Articular chondrocyte of knee joint (primary cell): ENCODE measurements at places on chromosomes 3 and 15. TPM values are rescaled to one million over a fixed set of nuclear protein-coding genes. Genes with fewer than 3 reads are reported as not detected.

IL16 gene
- total RNA-seq, result 8.1 and 12.1 TPM in 2 replicates

APOD gene
- 0.91 and 2.8 TPM in 2 replicates for total RNA-seq

LPP gene
- total RNA-seq, result 83.8 and 95.1 TPM in 2 replicates

C3orf20 gene
- 0.13 and 0.22 TPM in 2 replicates for total RNA-seq

GOLGA8M gene
- 1.0 and 2.9 TPM in 2 replicates for total RNA-seq

ANKRD34C gene
- not detected in 2 replicates for total RNA-seq
